CD4-positive, alpha-beta memory T cell (primary cell): ENCODE measurements at places on chromosomes 12 and 14. TPM values are rescaled to one million over a fixed set of nuclear protein-coding genes. Genes with fewer than 3 reads are reported as not detected.

GRCh38 chr12:118520214-118521035 is 144.1 kb downstream of the SUDS3 start:
- no peak for DNase-seq
- H3K27ac ChIP-seq = no peak overlapping the region
- H3K27me3 ChIP-seq = no peaks in the 10 kb centered on the region
- no peak overlapping the region for H3K4me3 ChIP-seq
- H3K36me3 ChIP-seq = no peaks in the 10 kb centered on the region
- H3K4me1 ChIP-seq = no peaks in the 10 kb centered on the region

The TMEM132C gene
- not detected for polyA plus RNA-seq

The PLEKHG3 gene
- 10.8 TPM for polyA plus RNA-seq

The RPS29 gene
- 10,008 TPM for polyA plus RNA-seq

The KLRD1 gene
- 0.50 TPM for polyA plus RNA-seq

The GPR33 gene
- not detected for polyA plus RNA-seq

The ORAI1 gene
- polyA plus RNA-seq = 186 TPM
